ENCODE measurements at places on chromosomes 3 and 15. TPM values are rescaled to one million over a fixed set of nuclear protein-coding genes. Genes with fewer than 3 reads are reported as not detected.
A peak's percentile ranks its signal among the peaks of the same experiment; 100 is the strongest.

DNA sequence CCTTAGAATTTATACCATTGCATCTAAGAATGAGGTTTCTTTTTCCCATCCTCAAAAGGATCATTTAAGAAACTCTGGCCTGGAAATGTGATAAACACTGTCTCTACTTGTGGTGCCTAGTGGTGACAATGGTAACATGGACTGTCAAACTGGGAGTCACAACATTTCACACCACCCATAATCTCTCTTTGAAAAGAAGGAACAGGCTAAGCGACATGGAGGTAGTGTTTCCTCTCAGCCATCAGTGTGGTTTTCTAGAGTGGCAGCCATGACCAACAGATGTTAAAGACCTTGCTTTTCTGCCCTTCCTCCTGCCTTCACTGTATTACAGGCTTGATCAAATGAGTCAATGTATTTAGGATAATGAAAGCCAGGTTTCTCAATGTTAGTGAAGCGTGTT lies 283.1 kb upstream of the STAC start:
- no peak for DNase-seq

DNA sequence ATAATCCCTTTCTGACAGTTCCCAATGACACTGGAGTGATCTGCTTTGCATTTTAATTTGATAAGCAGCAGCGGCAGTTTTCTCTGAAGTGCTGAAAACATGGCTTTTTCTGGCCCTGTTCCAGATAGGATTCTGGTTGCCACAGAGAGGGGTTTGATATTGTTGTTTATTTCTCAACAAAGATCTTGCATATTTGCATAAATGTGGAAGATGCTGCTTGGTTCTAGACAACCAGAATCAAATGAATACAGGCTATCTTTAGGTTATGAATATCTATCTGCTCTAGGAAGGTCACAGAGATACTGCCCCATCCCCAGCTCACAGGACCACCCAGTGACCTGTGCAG lies 137.1 kb downstream of the ZNF609 start:
- no peak for DNase-seq

DNA sequence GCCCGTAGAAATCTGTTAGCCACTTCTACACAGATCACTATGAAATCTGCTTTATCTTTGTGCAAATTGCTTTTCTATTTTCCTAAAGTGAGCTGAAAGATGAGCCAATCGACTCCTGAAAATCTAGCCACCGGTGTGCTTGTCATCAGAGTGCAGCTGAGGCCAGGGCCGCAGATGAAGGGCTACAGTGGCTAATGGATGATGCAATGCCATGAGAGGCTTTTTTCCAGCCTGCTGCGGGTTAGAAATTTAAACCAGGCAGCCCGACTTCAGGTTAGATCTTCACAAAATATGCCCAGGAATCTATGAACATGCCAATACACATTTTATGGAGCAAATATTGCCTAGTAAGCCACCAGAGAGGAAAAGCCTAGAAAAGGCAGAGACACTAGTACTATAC lies 948.2 kb upstream of the CFAP20DC start:
- no peak for DNase-seq

GRCh38 chr3:9930804-9931418 lies 2.7 kb upstream of the CRELD1 start:
- peak; percentile 22 for DNase-seq

The PTPRG gene
- total RNA-seq, result 11.5 TPM

The TAMM41 gene
- total RNA-seq, result 28.5 TPM

The CCDC54 gene
- total RNA-seq, result not detected

The HGD gene
- total RNA-seq, result 0.42 TPM
